Brain microvascular endothelial cell (primary cell): ENCODE measurements at places on chromosomes 7 and 10.

DNA sequence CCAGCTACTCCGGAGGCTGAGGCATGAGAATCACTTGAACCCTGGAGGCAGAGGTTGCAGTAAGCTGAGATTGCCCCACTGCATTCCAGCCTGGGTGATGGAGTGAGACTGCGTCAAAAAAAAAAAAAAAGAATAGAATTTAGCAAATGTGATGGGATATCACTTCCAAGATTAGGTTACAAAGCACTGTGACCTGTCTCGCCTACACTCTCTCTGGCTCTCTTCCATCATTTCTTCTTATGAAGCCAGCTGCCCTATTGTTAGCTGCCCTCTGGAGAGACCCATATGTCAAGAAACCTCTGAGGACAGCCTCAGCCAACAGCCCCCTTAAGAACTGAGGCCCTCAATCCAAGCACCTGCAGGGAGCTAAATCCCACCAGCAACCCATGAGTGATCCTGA lies 28.2 kb downstream of the ARHGAP21 start:
- DNase-seq, result no peak

GRCh38 chr7:14195079-14195478 lies 205.6 kb upstream of the ETV1 start:
- DNase-seq, result no peak

- peak; percentile 23 for DNase-seq
These were observed 223.6 kb upstream of the KMT2E start for GRCh38 chr7:104790440-104790839.

GRCh38 chr10:131892806-131893675 lies 7.8 kb upstream of the PPP2R2D start:
- no peak for DNase-seq

- no peak for DNase-seq
These were observed 1.2 kb upstream of the LRMDA start for GRCh38 chr10:75430000-75430763.

GRCh38 chr10:129612481-129613109 lies 145.6 kb downstream of the MGMT start:
- DNase-seq, result no peak

DNA sequence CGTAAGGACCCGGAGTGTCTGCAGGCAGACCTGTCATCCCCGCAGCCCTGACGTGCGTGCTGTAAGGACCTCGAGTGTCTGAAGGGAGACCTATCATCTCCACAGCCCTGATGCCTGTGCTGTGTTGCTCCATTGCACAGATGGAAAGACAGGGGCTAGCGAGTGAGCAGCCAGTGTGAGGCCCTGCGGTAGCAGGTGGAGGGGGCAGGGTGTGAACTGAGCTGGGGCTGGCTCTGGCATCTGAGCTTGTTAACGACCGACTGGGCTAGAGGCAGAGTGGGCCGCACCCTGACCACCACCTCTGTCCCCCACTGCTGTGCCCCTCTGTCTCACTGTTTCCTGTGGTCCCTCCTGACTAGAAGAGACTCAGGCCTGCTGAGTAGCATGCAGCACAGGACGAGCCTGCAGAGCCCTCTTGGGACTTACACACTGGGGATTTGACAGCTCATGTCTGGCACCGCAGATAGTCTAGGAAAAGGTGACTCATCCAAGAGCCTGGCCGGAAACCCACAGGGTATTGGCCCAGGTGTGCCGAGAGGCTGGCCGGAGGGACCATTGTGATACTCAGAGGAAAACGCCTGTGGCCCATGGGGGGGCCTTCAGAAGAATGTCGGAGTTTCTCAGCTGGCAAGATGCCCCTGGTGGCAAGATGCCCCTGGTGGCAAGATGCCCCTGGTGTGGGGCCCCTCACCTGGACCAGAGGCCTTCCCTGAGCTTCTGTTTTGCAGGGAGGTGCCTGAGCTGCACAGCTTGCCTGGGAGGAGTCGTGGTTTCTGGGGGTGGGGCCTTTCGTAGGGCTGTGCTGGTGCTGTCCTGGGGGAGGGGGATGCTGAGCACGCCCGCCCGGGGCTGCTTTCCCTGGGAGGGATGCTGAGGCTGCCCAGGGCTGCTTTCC lies 34.3 kb downstream of the INPP5A start:
- DNase-seq, result peak; percentile 84

DNA sequence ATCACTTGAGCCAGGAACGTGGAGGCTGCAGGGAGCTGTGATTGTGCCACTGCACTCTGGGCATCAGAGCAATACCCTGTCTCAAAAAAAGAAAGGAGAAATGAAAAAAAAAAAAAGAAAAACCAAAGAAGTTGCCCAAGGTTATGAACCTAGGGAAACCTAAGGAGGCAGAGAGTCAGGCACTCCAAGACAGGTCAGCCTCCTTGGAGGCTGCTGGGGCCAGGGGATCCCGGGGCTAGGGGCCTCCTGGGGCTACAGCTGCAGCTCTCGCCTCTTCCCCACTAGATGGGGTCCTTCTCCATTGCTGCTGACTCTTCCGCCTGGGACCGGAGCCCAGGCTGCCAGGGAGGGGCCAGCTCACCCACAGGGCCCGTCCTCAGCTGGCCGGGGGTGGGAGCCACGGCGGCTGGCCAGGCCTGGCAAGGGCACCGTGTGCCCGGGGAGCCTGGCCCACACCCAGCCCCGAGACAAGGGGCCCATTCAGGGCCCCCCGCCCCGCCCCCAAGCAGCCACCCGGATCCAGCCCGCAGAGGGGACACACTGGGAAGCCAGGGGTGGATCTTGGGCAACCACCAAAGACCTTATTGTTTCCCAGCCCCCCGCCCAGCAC lies 1.7 kb upstream of the SPACDR start:
- DNase-seq, result peak; percentile 45

DNA sequence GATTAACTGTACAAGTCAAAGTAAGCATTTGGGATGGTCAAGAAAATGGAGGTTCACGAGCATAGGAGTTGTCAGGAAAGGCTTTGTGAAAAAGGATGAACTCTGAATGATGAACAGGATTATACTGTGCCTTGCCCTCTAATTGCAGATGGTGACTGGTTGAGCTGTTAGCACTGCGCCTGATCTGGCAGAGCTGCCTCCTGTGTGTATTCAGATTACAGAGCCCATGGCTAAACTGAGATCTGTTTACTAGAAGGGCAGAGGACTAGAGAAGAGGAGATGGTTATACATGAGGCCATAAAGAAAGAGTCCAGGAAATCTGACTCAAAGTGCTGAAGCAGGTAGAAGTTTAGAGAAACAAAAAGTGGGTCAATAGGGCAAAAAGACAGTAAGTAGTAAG lies 29.7 kb downstream of the LRRC72 start:
- no peak for DNase-seq

- DNase-seq, result no peak
These were observed 90.1 kb downstream of the OAT start for GRCh38 chr10:124328477-124329220.

- DNase-seq, result no peak
These were observed 48.4 kb upstream of the NFE2L3 start for GRCh38 chr7:26103596-26103995.

DNA sequence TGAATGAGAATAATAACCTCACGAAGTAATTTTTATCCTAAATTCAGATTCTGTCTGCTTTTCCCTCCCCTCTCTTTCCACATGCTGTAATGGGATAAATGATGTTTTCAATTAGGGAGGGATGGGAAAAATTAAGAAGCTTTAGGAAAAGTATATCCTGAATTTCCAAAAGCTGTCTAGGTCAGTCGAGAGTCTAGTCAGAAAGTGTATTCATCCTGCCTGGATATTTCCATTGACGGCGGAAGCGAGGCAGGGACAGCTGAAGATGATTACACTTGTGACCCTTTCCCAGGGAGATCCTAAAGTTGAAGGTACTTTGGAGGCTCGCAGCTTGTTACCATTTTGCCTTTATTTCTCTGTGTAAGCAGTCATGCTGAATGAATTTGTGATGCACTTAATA lies 204.1 kb downstream of the ZNF365 start:
- DNase-seq, result no peak

GRCh38 chr10:45596526-45596925 lies 76.0 kb downstream of the ZFAND4 start:
- DNase-seq, result no peak

DNA sequence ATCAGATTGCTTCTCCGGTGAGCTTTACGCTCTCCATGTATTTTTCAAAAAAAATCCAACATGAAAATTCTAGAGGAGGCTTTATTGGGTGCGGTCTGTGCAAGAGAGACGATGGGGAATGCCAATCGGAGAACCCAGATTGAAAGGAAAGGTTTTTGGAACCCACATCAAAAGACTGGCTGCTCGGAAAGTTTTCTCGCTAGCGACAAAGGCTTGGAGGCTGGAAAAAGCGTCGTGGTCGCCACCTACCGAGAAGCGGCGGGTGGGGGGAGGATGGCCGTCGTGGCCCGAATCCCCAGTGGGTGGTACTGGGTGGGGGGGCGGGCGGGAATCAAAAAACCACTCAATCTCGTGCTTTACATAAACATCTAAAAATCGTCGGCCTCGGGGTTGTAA lies 1.1 kb upstream of the GTF2I start:
- no peak for DNase-seq

- no peak for DNase-seq
These were observed 366.9 kb downstream of the DNAJB6 start for GRCh38 chr7:157703534-157704195.

- no peak for DNase-seq
These were observed 265.9 kb downstream of the GLRX3 start for GRCh38 chr10:130401860-130402765.

DNA sequence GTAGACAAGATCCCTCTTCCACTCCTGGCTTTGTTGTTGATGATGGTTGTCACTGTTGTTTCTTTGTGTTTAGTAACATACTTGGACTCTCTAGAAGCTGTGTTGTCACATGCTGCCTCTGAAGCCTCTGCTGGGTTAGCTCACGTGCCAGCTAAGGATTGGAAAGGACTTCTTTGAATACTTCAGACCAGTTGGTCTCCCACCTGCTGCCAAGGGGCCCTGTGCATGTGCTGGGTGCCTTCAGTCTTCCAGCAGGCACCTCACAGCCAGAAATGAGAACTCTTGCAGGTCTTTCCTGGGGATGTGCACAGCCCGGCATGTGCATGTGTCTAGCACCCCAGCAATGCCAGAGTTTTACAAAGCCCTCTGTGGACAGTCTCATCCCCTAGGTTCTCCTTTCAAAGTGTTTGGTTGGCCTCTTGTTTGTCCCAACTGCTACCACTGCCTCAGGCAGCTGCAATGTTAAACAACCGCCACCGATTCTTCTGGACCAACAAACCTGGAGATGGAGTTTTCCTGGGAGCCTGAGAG lies 21.7 kb upstream of the NCAPG2 start:
- DNase-seq, result no peak

DNA sequence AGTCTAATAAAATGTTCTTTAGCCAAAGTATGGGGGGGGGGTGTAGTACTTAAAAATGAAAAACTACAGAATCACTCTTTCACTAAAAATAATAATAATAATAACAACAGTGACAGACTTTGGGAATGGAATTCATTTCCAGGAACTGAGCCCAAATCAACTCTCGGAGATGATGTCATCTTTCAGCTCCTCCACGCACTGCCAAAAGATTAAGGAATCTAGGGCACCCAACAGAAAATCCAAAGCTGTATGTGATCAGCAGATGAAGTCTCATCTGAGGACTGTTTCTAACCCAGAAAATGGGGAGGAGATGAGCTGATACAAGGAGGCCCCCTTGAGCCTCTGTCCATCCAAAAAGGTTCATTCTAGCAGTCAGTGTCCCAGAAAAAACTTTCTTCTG lies 54.5 kb downstream of the GRB10 start:
- peak; percentile 47 for DNase-seq

GRCh38 chr7:149854611-149855360 lies 16.6 kb downstream of the ZNF862 start:
- peak; percentile 21 for DNase-seq

GRCh38 chr7:93678185-93678584 lies 103.7 kb upstream of the CALCR start:
- DNase-seq, result no peak

- DNase-seq, result no peak
These were observed 417.2 kb upstream of the C7orf33 start for GRCh38 chr7:148173369-148173768.

DNA sequence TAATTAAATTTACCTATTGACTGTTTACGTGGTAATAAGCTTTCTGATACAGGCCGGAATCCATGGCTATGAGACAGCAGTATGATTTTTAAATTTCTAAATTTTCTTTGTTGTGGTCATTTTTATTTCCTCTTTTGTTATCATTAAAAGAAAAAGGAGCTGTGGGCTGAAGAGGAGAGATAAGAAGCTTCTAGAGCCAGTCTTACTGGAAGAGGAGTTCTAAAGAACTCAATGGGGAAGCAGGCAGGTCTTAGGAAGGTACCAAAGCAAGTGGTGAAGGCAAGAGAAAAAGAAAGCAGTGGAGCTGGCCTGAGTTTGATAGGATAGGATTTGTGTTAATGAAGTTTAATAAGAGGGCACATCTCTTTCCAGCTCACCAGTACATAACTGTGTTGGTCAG lies 1187.8 kb downstream of the CNTNAP2 start:
- no peak for DNase-seq

- DNase-seq, result no peak
These were observed 993.2 kb downstream of the SORCS3 start for GRCh38 chr10:105634281-105634680.

DNA sequence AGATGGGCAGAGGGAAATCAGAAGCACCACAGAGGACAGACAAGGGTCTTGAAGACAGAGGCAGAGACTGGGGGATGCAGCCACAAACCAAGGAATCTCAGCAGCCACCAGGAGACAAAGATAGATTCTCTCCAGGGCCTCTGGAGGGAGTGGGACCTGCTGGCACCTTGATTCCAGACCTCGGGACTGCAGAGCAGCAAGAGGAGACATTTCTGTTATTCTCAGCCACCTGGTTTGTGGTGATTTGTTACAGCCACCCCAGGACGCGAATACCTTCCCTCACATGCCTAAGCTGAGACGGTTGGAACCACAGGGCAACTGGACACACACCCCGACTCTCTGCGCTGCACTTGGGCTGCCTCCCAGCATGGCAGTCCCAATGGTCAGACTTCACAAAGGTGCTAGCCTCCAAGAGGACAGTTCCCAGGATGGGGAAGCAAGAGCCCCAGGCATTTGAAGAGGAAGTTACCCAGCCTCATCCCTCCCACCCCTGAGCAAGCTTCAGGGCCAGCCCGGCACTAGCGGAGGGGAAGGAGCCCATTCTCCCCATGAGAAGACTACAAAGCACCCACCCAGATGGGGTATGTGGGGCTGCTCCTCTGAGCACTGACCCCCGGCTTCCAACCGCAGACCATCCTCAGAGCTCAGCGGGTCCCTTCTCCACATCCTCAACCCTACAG lies 104.6 kb upstream of the INSIG1 start:
- DNase-seq, result no peak

- no peak for DNase-seq
These were observed 114.1 kb downstream of the RNF216 start for GRCh38 chr7:5667391-5667790.

DNA sequence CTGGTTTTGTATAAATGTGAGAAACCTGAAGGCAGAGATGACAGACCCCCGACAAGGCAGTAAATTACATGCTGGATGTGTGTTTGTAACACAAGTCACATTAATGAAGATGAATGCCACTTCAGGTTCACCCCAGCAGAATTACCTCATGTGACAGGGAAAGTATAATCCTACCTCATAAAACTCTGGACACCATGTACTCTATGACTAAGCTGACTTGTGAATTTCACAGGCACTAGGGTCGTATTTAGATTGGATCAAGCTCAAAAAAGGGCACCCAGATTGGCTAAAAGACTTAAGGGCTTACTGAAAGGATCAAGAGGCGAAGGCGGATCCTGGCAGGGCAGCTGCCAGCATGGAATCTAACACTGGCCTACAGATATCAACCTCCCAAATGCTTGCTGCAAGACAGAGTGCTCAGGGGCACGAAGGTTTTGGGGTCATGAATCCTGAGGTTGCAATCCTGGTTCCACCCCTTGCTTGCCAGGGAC lies 161.4 kb downstream of the PIP4K2A start:
- DNase-seq, result no peak

- DNase-seq, result no peak
These were observed 214.5 kb downstream of the DIP2C start for GRCh38 chr10:474946-475345.

GRCh38 chr7:98703916-98704315 lies 86.8 kb downstream of the NPTX2 start:
- DNase-seq, result no peak
